ENCODE measurements at places on chromosomes 4 and X.

- DNase-seq: no peak
Measured at GRCh38 chr4:160772668-160773067, 1391.1 kb downstream of the FSTL5 start.

GRCh38 chrX:19981947-19982346, 8.9 kb downstream of the BCLAF3 start:
- no peak for DNase-seq

DNA sequence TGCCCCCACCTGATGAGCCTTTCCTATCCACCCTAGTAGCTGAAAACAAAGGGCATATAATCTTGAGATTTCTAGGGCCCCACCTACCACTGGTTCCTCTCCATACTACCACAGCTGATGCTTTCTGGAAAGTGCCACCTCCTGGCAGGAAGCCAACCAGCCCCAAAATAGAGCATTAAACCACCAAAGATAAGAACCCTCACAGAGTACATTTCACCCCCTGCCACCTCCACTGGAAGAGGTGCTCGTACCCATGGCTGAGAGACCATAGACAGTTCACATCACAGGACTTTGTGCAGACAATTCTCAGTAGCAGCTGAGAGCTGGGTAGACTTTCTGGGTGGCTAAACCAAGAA, 94.1 kb downstream of the IRS4 start:
- DNase-seq: no peak

GRCh38 chr4:2768921-2769336, 12.8 kb upstream of the TNIP2 start:
- DNase-seq: no peak
